ENCODE measurements at places on chromosomes 13 and 19. TPM values are rescaled to one million over a fixed set of nuclear protein-coding genes. Genes with fewer than 3 reads are reported as not detected.

DNA sequence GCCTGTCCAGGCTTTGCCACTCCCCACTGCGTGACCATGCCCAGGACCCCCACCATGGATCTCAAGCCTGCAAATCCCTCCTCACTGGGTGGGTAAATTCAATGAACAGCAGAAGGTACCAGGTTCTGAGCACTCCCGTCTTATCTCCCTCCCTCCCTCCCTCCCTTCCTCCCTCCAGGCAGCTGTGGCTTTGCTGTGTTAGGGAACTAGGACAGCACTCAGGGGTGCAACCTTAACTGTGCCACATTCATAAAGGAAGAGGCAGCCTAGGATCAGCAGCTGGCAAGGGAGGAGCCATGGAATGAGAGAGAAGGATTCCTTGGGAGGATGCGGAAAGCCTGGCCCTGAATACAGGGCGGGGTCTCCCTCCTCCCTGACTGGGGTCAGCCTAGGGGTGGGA, 5.6 kb downstream of the CEACAM4 start:
- DNase-seq: no peak

DNA sequence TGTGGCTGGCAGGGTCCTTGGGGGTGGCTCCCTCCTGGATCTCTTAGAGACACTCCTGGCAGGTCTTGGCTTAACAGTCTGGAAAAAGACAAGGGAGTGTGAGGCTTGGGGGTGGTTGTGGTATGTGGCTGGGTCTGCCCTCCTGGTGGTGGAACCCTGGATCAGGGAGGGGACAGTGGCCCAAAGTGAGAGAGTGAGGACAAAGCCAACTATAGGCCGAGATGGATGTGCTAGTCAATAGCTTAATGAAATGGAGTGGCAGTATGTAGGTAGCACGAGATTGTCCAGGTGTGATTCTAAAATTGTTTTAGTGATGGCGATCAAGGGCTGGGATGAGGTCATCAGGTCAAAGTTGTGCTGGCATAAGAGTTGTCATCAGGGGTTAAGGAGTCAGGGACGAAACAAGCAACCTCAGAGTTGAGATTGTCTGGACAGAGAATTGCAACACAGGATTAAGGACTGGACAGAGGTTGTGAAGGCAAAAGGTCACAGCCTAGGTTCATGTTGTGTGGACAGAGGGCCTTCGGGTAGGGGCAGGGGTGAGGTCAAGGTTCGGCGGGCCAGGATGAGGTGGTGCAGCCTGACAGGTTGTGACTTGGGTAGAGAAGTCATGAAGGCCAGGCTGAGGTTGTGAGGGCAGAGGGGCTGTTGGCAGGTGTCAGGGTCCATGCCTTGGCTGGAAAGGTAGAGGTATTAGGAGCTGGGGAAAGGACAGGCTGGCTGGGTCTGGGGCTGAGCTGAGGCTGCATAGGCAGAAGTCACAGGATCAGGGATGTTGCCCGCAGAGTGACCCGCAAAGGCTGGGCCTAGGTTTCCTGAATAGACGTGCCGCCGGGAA, 4.5 kb upstream of the RASAL3 start:
- no peak for DNase-seq

Gene LILRA1
- 0.83 TPM for total RNA-seq

Gene FAM124A
- 6.8 TPM for total RNA-seq

DNA sequence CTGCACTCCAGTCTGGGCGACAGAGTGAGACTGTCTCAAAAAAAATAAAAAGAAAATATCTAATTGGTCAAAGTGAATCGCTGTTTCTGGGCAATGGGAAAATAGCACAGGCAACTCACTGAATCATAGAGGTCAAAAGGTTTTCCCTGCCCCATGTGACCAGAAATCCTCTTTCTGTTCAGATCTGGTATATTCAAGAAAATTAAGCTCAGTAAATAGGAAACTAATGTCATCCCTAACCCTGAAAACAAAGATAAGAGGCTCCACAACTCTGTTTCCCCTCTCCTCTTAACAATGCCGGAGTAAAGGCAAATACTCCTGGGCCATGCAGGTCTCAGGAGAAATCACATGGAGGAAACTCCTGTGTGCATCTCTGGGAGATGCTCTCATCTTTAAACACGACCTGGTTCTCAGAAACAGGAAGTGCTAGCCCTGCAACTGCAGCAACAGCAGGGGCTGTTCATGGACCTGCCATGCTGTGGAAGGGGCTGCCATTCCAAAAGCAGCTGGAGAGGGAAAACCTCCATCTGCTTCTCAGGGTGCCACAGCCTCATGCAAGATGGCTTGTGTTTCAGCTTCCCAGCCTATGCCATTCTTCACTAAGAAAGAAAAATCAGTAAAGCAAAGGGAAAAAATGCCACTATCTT, 47.5 kb upstream of the SLC7A9 start:
- no peak for DNase-seq

DNA sequence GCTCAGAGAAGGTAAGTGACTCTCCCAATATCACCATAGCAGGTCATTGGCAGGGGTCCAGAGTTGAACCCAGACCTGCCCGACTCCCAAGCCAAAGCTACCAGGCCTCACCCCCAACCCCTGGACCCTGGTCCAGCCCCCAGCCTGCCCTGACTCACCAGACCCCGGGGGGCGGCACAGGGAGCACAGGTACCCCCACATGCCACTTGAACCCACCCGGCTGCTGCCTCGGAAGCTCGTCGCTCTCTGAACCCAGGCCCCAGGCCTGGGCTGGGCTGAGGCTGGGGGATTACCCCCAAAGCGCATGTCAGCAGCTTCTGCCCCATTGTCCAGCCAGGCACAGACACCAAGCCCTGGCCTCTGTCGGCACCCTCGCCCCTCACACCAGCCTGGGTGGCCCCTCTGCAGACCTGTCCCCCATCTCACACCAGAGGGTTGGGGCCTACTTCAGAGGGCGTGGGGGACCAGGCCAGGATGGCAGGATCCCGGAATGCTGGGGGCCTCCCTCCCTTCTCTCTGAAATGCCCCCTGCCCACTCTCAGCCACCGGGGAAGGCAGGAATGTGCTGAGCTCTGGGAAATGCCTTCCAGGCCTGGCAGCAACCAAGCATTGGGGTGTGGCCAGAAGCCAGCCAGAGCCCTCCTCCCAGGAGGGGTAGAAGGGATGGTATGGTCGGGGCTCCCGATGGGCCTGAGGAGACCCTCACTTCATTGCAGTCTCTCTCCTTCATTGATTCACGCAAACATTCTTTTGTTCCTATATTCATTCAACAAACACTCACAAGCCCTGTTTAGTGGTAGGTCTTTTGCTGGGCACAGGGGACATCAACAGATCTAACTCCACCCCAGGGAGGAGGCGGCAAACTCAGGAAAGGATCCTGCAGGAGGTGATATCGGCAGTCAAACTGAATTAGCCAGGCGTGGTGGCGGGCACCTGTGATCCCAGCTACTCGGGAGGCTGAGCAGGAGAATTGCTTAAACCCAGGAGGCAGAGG, 1.7 kb upstream of the PRX start:
- DNase-seq: no peak

GRCh38 chr13:106484084-106484483, 51.4 kb downstream of the EFNB2 start:
- DNase-seq: no peak
